Ascending aorta (tissue), 2 donors: ENCODE measurements at places on chromosomes 12 and 14. TPM values are rescaled to one million over a fixed set of nuclear protein-coding genes. Genes with fewer than 3 reads are reported as not detected.

DNA sequence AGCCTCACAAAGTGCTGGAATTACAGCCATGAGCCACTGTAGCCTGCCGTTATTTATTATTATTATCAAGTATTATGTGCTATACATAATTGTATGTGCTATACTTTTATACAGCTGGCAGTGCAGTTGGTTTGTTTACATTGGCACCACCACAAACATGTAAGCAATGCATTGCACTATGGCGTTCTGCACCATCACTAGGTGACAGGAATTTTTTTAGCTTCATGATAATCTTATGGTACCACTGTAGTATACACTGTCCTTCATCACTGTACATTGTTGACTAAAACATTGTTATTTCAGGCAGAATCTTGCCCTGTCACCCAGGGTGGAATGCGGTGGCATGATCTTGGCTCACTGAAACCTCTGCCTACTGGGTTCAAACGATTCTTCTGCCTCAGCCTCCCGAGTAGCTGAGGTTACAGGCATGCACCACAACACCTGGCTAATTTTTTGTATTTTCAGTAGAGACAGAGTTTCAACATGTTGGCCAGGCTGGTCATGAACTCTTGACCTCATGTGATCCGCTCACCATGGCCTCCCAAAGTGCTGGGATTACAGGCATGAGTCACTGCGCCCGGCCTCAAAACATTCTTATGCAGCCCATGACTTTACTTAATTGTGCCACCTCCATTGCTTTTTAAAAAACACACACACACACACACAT is 17.1 kb downstream of the MRPL42 start:
- H3K4me3 ChIP-seq: no peak overlapping the region
- H3K4me1 ChIP-seq: no peaks in the 10 kb centered on the region
- no peak overlapping the region for H3K27ac ChIP-seq
- peaks cover 35% of the 10 kb centered on the region for H3K36me3 ChIP-seq
- H3K27me3 ChIP-seq: no peaks in the 10 kb centered on the region

Gene DTX1
- total RNA-seq: 4.5 TPM

GRCh38 chr14:34238610-34239009 is 223.4 kb downstream of the SPTSSA start:
- H3K36me3 ChIP-seq: no peaks in the 10 kb centered on the region
- no peak overlapping the region for H3K4me3 ChIP-seq
- no peaks in the 10 kb centered on the region for H3K27me3 ChIP-seq
- H3K4me1 ChIP-seq: no peaks in the 10 kb centered on the region

Gene FOXG1
- not detected for total RNA-seq

- no peaks in the 10 kb centered on the region for H3K36me3 ChIP-seq
- H3K4me1 ChIP-seq: peaks cover 6% of the 10 kb centered on the region
- no peak within 1 kb of the TSS for H3K27ac ChIP-seq
- H3K27me3 ChIP-seq: no peaks in the 10 kb centered on the region
Observed at GRCh38 chr12:121669521-121669900, at the start of gene MORN3. MORN3 (minus strand) TSS chr12:121669654; CDS start chr12:121669483, 171 bp downstream.
